ENCODE measurements at places on chromosomes 3 and 15.
A peak's percentile ranks its signal among the peaks of the same experiment; 100 is the strongest.

GRCh38 chr15:84834969-84835368 lies 17.8 kb downstream of the ALPK3 start:
- no peak for DNase-seq

GRCh38 chr3:168091302-168091858 lies 4.3 kb downstream of the GOLIM4 start:
- DNase-seq = no peak

- no peak for DNase-seq
Observed at GRCh38 chr15:64749167-64749566, 26.2 kb downstream of the RBPMS2 start.

GRCh38 chr3:84962415-84962814 lies 3.6 kb downstream of the CADM2 start:
- DNase-seq = no peak

- no peak for DNase-seq
Observed at GRCh38 chr3:71488391-71488809, 95.1 kb downstream of the FOXP1 start.

GRCh38 chr3:13020159-13020750 lies 53.0 kb downstream of the IQSEC1 start:
- peak; percentile 45 for DNase-seq

- DNase-seq = no peak
Observed at GRCh38 chr3:66076861-66077470, 38.2 kb upstream of the MAGI1 start.

- no peak for DNase-seq
Observed at GRCh38 chr3:157618886-157619285, 115.7 kb upstream of the VEPH1 start.

DNA sequence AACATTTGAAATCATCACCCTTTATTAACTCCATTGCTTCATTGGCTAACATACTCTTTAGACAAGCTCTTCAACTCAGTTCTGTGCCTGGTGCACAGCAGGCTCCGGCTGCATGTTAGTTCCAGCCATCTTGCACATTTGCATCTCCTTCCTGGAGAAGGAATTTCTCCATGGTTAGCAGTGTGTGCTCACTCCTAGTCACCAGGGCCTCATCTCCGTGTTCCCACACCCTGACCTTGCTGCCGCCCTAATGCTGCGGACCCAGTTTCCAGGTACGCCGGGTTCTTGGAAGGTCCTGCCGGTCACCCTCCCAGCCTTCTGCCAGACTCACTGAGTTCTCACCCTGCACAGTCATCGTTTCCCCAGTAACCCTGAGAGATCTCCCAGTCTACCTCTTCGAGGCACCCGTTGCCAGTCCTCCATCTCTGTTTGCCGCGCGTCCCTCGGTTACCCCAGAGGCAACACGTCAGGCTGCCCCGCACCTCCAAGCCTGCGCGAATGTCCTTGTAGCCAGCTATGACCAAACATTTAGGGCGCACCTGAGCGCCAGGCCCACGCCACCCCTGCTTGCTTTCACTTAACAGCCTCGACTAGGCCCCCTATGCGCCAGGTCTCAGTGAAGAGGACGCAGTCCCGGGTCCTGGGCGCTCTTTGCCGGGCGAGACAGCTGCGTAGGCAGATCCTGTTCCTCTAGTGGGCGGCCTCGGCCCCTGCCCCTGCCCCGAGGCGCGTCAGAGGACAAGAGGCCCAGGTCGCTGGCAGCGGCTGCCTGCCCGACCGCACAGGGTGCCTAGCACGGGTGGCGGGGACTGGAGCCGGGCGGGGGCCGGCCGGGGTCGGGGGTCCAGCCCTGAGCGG lies 747 bp upstream of the ZNF592 start:
- peak; percentile 92 for DNase-seq

GRCh38 chr15:28125673-28126651 lies 26.8 kb upstream of the OCA2 start:
- peak; percentile 25 for DNase-seq

DNA sequence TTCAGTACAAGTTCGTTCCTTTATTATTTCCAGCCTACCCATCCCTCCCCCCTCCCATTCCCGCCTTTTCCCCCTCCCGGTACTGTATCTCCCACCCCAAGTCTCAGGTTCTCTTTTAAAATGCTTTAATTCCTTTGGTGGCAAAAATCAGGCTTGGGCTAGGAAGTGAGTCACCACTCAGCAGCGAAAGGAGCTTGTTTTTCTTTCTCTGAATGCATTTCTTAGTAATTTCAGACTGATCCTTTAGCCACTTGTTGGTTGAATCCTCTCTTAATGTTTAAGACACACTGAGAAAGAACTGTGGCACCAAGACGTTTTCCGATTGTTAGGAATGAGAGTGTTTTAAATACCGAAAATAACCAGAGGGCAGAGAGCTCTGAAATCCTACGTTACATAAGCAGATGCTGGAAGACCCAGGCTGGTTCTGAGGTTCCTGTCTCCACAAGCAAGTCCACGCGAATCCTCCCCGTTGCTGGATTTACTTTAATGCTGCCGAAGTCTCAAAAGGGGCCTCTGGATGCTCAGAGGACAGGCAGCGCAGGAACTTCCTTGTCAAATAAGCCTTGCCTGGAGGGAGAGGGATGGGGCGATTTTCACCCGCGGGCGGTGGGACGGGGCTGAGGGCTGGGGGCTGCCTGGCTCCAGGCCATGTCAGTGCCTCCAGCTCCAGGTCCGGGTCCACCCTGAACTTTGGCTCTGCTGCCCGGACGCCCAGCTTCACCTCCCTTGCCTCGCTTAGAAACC lies 854 bp upstream of the COL8A1 start:
- DNase-seq = peak; percentile 79

DNA sequence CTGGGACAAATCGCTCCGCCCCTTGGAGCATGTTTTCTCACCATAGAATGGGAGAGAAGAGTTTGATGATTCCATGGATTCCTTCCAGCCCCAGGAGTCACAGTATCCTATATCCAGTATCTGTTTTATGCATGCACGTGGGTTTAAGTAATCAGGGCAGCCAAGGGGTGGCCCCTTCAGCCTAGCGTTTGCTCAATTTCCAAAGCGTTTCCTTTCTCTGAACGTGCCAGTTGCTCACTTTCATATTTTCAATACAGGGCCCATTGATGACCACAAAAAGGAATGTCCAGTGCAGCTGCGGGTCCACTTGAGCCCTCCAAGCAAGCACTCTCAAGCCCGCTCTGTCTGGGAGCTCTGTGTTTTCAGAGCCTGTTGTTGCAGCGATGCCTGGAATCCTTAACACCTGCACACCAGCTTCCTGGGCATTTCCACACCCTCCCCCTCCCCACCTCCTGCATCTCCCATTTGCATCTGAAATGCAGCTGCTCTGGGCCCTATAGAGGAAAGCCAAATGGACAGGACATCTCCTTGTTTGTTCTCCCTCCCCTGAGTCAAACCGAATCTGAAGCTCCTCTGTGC lies 164.3 kb upstream of the LPP start:
- no peak for DNase-seq

DNA sequence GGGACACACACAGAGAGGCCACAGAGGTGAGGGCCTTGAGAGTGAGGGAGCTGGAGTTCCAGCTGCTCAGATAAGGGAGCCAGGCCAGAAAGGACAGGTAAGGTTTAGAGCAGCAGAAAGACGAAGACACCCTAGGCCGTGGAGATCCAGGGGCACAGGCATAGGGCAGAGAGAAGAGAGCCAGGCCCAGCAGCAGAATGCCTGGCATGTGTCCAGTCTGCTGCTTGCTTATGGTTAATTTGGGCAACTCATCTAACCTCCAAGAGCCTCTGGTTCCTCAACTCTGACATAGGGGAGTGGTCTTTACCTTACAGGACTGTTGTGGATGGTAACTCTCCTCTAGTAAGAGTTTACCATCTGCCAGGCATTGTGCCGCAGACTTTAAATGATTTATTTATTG lies 35.9 kb downstream of the STARD5 start:
- DNase-seq = no peak

DNA sequence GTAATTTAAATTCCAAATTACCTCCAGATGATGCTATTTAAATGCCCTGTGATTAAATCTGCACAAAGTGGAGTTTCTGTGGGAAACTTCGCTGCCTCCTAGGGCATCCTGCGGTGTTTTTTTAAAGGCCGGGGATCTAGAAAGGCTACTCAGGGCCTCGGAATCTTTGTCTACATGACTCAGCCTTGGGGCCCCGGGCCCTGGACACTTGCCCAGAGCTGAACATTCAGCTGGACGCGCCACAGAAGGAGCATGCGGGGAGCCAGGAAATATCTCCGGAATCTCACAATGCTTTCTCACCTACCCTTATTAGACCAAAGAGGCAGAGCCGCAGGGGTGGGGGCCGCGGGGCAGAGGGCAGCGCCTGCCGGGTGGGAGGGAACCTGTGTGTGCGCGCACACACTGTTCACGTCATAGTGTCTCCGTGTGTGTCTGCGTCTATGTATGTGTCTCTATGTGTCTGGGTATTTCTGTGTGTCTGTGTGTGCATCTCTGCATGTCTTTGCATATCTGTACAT lies 145.5 kb upstream of the TPM1 start:
- peak; percentile 96 for DNase-seq

DNA sequence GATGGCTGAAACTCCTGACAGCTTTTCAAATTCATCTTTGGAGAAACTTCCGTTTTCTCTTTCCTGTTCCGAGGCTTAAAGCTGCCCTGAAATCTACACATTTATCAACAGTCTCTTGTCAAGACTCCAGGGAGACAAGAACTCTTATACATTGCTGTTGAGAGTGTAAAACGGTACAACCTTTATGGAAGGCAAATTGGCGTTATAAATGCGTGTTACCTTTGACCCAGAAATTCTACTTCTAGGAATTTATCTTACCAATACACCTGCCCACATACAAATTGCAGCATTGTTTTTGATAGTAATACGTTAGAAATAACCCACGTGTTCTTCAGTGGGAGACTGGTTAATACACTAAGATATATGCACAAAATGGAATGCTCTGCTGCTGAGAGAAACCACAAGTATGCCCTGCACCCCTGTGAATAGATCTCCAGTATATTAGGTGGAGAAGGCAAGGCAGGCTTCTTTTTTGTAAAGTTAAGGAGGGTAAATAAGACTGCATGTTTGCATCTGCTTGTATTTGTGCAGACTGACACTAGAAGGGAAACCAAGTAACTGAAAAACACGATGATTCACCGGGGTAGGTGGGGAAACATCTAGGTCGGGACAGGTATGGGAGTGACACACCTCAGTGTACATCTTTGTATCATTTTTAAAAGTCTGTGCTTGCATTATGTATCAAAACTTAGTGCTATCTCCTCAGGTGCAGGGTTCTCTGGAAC lies 97.5 kb downstream of the IGF1R start:
- DNase-seq = no peak

GRCh38 chr15:39783244-39783820 lies 691 bp upstream of the FSIP1 start:
- no peak for DNase-seq

- no peak for DNase-seq
Observed at GRCh38 chr3:178520451-178520850, 15.8 kb upstream of the KCNMB2 start.

DNA sequence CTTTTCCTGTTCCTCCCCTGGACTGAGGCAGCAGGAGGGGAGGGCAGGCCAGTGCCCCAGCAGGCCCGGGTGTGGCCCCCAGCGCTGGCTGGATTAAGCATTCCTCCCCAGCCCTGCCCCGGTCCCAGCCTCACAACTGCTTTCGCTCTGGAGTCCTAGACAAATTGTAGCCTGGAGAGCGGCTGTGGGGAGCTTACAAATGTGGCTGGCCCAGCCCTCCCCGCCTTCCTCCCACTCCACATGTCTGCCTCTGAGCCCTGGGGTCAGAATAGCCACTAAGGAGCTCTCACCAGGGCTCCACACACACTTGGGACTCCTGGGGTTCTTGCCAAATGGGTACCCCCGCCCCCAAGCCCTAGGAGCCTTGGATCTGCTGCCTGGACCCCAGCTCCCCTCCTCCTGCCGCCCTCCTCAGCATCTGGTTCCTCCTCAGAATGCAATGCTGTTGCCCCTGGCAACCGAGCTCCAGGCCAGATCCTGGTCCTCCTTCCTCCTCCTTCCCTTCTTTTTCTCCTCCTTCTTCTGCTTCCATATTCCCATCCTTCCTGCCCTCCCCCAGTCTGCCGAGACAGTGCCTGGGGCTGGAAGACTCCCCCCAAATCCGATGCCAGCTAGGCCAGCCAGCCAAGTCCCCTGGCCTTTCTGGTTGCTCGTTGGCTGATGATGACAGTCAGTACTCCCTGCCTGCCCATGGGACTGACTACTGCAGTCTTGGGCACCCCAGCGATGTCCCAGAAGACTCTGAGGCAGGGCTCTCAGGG lies 91.1 kb downstream of the LINGO1 start:
- DNase-seq = no peak
